Thoracic aorta endothelial cell (primary cell): ENCODE measurements at places on chromosomes 3 and 15. TPM values are rescaled to one million over a fixed set of nuclear protein-coding genes. Genes with fewer than 3 reads are reported as not detected.

Gene ZKSCAN7
- 0.66 and 1.1 TPM in 2 replicates for total RNA-seq

Gene ADAMTS9
- 138 and 392 TPM in 2 replicates for total RNA-seq

Gene SEMA3F
- total RNA-seq = 75.3 and 134 TPM in 2 replicates

Gene DUOX1
- under 0.01 TPM in 1 of 2 replicates, not detected in the other for total RNA-seq

Gene TMEM212
- total RNA-seq = not detected in 2 replicates
